T-helper 1 cell (primary cell): ENCODE measurements at places on chromosomes 1 and 21.

DNA sequence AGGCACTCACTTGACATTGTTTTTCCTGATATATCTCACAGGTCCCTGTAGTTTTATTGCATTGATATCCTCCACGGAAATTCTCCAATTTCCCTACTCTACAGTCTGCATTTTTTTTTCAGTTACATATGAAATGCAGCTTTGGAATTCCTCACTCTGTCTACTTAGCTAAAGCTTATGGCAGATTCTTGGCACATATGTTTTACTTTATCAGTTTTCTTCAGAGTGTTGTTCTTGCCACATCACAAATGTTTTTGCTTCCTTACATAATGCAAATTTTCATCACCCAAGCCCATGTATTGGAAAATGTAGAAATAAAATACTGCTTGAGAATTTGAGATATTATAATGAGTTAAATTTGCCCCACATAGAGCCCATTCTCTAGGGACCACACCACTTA, 1895.1 kb downstream of the MRPL39 start:
- DNase-seq = no peak

DNA sequence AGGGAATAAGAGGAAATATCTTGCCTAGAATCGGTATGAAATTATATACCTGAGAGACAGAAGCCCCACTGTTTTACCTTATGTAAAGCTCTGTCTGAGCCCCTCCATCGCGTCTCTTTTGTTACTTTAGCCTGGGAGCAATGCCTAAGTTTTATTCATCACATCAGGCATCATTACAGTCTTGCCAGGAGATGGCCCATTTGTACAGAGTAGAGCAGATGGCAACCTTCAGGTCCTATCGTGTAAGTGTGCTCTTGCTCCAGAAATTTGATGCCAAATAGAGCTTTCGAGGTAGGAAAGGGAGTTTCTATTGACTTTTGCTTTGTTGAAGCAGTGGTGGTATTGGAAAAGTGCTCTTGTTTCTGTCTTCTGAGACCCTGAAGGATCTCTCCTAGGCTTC, 24.9 kb downstream of the CFAP126 start:
- DNase-seq = no peak

DNA sequence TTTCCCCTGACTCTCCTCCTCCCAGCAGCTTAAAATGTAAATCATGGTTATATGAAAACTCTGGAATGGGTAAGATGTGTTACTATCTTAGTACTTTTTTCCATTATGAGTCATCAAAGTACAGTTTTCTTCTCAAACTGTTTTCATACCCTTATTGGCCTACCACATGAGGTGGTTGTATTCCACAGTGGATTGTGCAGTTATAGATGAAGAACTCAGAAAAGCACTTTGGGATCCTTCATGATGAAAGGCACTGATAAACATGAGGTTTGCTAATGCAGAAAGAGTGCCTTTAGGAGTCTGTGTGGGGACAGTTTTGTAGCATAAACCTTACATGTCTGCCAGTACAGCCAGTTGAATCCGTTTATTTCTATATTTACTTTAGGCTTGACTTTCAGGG, 32.0 kb upstream of the MYOCOS start:
- DNase-seq = no peak

- no peak for DNase-seq
These were observed 387.8 kb upstream of the LYPLAL1 start for GRCh38 chr1:218785928-218786327.

DNA sequence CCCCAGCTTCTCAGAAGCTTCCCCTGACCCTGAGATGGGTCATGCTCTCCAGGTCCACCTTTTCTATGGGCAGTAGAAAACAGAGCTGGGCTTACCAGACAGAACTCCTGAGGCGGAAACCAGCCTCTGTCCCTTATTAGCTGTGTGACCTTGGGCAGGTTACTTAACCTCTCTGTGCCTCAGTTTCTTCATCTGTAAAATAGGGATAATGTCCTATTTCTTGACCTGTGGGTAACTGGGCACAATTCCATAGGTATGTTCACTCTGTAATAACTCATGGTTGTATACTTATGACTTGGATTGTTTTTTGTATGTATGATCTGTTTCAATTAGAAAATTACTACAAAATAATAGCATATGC, 57.1 kb upstream of the EDN2 start:
- no peak for DNase-seq

- no peak for DNase-seq
These were observed 653.9 kb upstream of the USP24 start for GRCh38 chr1:55869065-55869464.

DNA sequence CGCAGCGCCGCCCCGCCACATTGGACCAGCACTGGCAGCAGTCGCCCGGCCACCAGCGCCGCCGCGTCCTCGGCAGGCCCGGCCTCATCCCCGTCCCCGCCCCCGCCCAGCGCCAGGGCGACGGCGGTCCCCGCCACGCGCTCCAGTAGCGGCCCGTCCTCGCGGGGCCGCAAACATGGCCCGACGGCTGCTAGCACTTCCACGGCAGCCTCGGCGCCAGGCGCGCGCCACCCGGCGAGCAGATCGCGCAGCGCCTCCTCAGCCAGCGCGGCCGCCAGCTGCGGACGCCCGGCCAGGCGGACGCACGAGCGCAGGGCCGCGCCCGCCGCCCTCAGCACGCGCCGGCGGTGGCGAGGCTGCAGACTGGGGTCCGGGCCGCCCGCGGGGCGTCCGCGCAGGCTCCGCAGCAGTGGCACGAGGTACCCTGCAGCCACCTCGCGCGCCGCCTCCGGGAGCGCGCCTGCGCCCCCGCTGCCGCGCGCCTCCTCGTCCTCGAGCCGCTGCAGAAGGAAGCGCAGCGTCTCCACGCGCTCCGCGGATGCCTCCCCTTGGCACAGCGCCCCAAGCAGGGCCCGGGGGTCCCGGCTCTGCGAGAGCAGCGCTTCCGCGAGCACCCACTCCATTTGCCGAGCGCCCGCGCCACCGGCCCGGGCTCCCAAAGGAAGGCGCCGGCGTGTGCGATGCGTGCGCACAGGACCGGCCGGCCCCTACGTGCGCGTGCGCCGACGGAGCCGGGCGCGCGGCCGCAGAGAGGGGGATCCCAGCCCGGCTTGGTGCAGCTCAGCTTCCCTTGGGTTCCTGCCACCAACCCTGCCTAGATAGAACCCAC, at the start of gene TARBP1:
Gene TARBP1 (minus strand): TSS at position 699 of the 829 bp plus-strand sequence. CDS start 76 bp downstream, at position 623.
- peak; percentile 43 for DNase-seq
